ENCODE measurements at places on chromosomes 12 and 14.

DNA sequence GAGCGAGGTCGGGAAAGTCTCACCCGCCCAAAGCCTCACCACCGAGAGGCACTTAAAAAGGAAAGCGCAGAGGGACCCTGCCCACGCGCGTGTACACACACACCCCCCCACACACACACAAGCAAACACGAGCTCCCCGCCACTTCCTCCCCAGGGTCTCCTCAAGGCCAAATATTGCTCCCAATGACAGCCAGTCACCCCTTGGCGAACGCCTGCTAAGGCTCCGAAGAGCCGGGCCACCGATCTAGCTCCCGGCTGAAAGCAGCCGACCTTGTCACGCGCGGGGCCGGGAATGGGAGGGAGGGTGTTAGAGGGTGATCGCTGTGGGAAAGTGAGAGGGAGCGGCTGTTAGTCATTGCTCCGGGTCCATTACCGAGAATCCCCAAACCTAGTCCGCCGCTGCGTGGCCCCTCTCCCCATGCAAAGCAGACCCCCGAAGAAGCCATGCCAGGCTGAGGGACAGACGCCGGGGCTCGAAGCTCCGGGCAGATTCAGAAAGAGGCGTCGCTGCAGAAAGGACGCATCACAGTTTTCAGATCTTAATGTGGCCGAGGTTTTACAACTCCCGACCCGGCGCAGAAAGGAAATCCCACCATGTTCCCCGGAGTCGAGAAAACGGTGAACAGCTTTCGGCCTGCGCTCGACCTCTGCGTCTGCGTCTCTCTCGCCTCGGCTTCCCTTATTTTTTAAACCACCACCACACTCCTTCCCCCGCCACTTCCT is 2.6 kb downstream of the BMP4 start:
- DNase-seq = no peak

- no peak for DNase-seq
Measured at GRCh38 chr12:6943722-6944380, at the start of the genes C12orf57 and RNU7-1. C12orf57 (plus strand) TSS chr12:6944022; CDS start chr12:6944122, 100 bp downstream. RNU7-1 (plus strand) TSS chr12:6943816.

DNA sequence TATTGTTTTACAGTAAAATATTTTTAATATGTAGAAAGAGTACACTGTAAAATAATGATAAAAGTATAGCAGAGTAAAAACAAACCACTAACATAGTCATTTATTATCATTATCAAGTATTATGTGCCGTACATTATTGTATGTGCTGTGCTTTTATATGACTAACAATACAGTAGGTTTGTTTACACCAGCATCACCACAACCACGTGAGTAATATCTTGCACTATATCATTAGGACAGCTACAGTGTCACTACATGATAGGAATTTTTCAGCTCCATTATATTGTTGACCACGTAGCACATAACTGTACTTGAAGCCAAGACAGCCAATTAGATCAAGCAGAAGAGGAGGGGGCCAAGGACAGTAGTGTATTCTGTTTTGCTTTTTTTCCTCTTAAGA is 415.4 kb downstream of the RAD51B start:
- DNase-seq = no peak

- DNase-seq = no peak
Measured at GRCh38 chr14:35506927-35507326, 27.0 kb upstream of the INSM2 start.

DNA sequence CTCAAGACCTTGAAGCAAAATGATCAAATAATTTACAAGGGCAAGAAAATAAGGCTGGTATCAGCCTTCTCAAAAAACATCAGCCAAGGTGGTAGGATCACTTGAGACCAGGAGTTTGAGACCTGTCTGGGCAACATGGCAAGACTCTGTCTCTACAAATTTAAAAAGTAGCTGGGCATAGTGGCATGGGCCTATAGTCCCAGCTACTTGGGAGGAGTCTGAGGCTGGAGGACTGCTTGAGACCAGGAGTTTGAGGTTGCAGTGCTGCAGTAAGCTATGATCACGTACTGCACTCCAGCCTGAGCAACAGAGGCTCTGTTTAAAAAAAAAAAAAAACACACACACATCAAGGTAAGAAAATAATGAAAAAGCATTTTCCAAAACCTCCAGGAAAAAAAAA is 22.1 kb downstream of the SEC23A start:
- no peak for DNase-seq

DNA sequence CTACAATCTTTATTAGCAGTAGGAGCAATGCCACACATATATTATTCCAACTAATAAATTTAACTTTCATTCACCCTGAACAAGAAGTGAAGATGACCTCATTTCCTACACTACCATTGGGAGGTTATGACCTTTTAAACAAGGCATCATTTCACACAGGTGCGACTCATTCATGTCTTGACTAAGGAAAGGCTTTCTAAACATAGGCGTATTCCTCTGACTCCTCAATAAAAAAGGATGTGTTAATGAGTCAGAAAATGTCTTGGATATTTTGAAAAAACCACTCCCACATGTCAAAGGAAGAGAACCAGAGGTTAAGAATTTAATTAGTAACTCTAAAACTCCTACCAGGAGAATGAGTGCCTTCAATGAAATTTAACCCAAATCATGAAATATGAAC is 115.2 kb downstream of the PRICKLE1 start:
- DNase-seq = no peak

GRCh38 chr12:104504146-104504545 is 47.4 kb downstream of the CHST11 start:
- DNase-seq = no peak

DNA sequence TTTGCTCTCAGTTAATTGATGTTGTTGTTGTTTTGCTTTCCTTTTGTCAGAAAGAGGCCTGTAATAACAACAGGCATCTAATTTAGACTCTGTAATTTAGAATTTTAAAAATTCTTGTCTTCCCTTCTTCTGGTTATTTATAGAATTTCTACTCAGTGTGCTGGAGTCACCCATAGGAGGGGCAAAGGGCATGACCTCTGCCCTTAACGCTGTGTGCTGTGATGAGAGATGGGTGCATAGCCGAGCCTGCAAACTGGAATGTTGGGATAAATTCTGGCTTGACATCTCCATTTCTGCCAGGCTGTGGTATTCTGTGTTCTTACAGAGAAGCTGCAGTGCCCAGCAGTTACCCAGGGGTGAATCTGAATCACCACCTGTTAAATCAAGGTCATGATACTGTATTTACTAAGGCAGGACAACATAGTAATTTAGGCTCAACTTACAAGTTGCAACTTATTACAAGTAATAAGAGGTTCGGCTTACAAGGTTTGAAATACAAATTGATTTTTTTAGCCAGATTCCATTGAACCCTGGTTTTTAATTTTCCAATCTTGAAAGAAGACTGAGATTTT is 53.3 kb downstream of the TRAF3 start:
- DNase-seq = no peak

GRCh38 chr12:115129727-115130126 is 445.8 kb upstream of the TBX3 start:
- no peak for DNase-seq

GRCh38 chr12:123237646-123238329 is 4.6 kb downstream of the MTRFR start:
- peak; percentile 25 for DNase-seq

GRCh38 chr14:99876406-99876805 is 83.2 kb downstream of the EML1 start:
- DNase-seq = no peak

DNA sequence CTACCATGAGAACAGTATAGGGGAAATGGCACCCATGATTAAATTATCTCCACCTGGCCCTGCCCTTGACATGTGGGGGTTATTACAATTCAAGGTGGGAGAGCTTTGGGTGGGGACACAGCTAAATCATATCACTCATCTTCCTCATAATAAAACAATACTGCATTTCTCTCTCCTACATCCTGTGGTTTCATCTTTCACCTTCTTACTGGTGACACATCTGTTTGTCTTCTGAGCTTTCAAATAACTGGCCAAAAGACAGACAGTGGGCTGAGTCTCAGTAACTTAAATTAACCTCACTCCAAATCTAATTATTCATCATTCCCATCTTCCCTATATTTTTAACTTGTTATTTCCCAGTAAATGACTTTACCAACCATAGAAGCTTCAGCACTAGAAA is 729.7 kb upstream of the USP15 start:
- no peak for DNase-seq

GRCh38 chr14:34229140-34229539 is 232.9 kb downstream of the SPTSSA start:
- no peak for DNase-seq

DNA sequence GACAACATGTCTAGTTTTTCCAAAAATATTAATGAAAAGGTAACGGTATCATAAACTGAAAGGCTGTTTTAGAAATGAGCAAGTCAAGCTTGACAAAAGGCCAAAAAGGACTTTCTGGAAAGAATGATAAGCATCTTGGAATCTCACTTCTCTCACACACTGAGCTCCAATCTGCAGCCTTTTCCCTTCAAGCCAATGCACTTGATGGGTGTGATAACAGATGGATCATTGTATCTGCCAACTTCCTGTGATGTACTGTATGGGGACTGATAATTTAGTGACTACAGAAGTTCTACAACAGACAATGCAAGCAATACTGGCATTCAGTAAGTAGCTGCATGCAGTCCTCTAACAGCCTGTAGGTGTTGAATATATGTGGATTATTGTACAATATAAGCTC is 147.1 kb downstream of the MED13L start:
- no peak for DNase-seq

DNA sequence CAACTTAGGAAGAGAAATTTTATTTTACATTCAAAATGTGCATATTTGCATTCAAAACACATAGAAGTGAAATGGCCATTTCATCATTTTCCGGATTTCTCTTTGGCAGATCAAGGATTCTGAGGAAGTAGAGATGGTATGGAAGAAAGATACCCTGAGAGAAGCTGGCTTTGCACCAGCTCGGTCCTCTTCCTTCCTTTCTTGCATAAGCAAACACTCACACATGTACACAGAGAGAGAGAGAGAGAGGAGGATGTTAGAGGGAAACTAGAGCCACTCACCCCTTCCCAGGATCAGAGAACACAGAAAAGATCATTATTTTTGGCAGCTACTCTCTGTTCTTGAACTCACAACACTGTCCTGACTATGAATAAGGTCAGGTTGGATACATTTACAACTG is 15.6 kb upstream of the PLEKHD1 start:
- no peak for DNase-seq

- DNase-seq = no peak
Measured at GRCh38 chr14:92663049-92663448, 85.4 kb downstream of the LGMN start.

DNA sequence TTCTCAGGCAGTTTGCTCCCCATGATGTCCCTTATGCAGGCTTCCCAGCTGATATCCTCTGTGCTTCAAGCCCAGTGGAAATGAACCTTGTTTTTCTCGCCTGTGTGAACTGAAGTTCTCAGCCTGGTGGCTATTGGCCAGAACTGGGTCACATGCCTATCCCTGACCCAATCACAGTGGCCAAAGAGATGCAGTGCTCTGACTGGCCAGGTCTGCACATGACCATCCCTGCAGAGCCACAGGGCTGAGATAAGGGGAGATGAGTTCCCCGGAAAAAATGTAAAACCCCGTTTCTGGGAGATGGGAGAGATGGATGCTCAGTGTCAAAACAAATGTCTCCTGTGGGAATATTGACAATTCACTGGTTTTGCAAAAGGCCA is 34.7 kb upstream of the FZD10 start:
- DNase-seq = no peak

DNA sequence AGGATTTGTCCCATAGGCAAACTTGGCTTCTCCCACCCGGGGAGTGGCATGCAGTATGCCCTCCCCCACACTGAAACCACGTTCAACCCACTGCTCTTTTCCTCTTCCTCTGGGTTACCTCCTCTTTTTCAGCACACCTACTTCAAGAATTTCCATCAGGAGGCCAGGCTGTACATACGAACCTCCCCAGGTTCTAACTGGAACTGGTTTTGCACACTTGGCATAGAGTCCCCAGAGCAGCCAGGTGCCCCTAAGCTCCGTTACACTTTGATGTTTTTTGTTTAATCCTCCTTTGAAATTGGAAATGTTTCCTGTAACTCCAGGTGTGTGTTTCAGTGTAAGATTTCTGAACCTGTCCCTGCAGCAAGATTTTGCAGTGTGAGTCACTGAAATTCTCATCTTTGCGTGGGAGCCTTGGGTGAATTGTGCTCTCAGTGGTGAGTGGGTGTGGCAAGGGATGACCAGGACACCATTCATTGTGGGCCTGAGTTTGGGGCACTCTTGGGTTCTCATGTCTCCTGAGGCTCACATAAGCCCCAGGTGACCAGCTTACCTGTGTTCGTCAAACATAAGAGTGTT is 18.2 kb downstream of the CD9 start:
- no peak for DNase-seq

DNA sequence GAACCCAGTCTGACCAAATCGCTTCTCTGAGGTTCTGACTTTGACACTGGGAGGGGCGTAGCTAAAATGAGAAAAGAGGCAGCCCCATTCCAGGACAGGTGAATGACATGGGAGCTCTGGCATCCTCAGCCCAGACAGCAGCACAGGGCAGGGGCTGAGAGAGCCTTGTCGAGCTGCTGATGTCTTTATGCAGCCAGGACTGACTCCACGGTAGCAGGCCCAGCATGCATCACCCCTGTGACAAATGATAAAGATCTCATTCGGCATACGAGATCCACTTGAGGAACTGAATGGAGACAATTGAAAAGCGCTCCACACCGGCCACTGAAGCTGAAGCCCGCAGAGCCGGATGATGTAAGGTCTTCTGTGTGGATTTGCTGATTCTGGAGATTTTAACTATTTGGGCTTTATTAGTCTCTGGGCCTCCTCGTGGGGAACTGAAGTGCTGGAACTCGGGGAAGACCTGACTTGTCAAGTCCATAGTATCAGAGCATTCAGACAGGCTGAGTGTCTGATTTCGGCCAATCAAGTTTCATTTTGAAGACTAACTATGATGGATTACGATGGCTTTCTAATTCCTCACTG is 56.9 kb upstream of the MAP1LC3B2 start:
- DNase-seq = no peak

GRCh38 chr12:130493951-130494350 is 156.3 kb downstream of the PIWIL1 start:
- no peak for DNase-seq

GRCh38 chr12:75892731-75893408 is 138.7 kb downstream of the PHLDA1 start:
- DNase-seq = no peak

- no peak for DNase-seq
Measured at GRCh38 chr12:118714051-118714460, 267.3 kb upstream of the SRRM4 start.

GRCh38 chr12:14995583-14996425 is 23.0 kb downstream of the PDE6H start:
- DNase-seq = no peak

DNA sequence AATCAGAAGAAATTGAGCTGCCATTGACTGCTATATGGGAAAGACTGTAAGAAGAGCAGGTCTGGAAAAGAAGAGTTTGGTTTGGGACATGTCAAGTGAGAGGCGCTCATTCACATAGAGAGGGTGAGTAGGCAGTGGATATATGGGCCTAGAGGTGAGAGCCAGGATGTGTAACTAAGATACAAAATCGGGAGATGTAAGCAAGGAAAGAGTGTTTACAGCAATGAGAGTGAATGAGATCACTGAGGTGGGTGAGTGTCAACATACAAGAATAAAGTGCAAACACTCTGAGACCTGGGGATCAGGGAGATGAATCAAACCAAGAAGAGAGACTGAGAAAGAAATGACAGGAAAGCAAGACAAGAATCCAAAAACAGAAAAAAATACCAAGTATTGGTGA is 58.0 kb upstream of the RTRAF start:
- DNase-seq = no peak

- peak; percentile 77 for DNase-seq
Measured at GRCh38 chr12:1939801-1940607, 21.6 kb upstream of the CACNA2D4 start.

GRCh38 chr14:70692210-70692609 is 50.5 kb downstream of the TTC9 start:
- no peak for DNase-seq
